ENCODE measurements at places on chromosomes 12 and 14. TPM values are rescaled to one million over a fixed set of nuclear protein-coding genes. Genes with fewer than 3 reads are reported as not detected.

The RERGL gene
- total RNA-seq, result not detected

The TAC3 gene
- not detected for total RNA-seq

The RAP1B gene
- 290 TPM for total RNA-seq

The KLRG1 gene
- 12.8 TPM for total RNA-seq

DNA sequence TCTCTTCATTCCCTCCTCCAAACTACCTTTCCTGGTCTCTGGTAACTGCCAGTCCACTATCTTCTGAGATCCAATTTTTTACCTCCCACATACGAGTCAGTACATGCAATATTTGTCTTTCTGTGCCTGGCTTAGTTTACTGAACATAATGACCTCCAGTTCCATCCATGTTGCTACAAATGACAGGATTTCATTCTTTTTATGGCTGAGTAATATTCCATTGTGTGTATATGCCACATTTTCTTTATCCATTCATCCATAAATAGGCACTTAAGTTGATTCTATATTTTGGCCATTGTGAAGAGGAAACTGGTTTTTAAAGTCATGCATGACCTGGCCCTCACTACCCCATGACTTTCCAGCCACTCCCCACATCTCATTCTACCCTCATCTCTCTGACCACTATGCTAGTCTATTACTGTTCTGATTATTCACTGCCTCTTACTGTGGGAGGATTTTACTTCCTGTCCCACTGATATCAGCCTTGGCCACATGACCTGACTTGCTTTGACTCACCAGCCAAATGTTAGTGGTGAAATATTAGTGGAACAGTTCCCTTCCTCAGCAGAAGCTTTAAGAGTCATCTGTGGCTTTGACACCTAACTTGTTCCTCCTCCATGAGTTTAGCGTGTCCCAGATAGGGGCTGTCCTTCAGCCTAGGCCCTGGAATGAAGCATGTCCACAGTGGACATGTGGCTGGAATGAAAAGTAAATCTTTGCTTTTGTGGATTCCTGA is 52.2 kb downstream of the GOLGA5 start:
- H3K27me3 ChIP-seq, result no peaks in the 10 kb centered on the region
- H3K36me3 ChIP-seq, result peaks cover 19% of the 10 kb centered on the region
- DNase-seq, result peak; percentile 41
- peak overlapping the region; percentile 19 for H3K27ac ChIP-seq
- H3K4me1 ChIP-seq, result peaks cover 40% of the 10 kb centered on the region

The SRRM4 gene
- not detected for total RNA-seq

GRCh38 chr14:94398182-94398479 is 9.7 kb upstream of the SERPINA1 start:
- H3K4me1 ChIP-seq, result peaks cover 12% of the 10 kb centered on the region
- peaks cover 7% of the 10 kb centered on the region for H3K27me3 ChIP-seq
- no peak overlapping the region for H3K27ac ChIP-seq
- no peak for DNase-seq
- no peaks in the 10 kb centered on the region for H3K36me3 ChIP-seq

- H3K4me3 ChIP-seq, result no peak overlapping the region
- no peak overlapping the region for H3K27ac ChIP-seq
- no peaks in the 10 kb centered on the region for H3K27me3 ChIP-seq
- no peaks in the 10 kb centered on the region for H3K36me3 ChIP-seq
These were observed 10.9 kb upstream of the TC2N start for GRCh38 chr14:91878274-91878673.

DNA sequence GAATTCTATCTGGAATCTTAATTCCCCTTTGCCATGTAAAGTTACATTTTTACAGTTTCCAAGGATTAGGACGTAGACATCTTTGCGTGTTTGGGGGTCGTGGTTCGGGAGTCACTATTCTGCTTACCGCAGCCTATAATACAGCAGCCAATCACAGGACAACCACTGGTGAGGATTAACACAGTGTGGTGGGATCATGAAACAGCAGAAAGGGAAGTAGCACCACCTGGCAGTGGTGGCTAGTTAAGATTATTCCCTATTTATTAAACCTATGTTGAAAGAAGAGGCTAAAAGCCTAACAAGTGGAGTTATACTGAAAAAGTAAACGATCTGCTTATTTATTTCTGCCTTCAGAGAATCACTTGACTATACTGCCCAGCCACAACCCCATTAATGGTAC is 71.7 kb downstream of the IPO8 start:
- DNase-seq, result no peak
- H3K27ac ChIP-seq, result no peak overlapping the region
- H3K4me1 ChIP-seq, result peaks cover 7% of the 10 kb centered on the region
- no peaks in the 10 kb centered on the region for H3K27me3 ChIP-seq

GRCh38 chr12:59808317-59808910 is 212.6 kb downstream of the SLC16A7 start:
- no peaks in the 10 kb centered on the region for H3K4me1 ChIP-seq
- no peaks in the 10 kb centered on the region for H3K36me3 ChIP-seq
- H3K4me3 ChIP-seq, result no peak overlapping the region
- no peak overlapping the region for H3K27ac ChIP-seq
- peaks cover 2% of the 10 kb centered on the region for H3K27me3 ChIP-seq

GRCh38 chr12:55420307-55420962 is 5.6 kb upstream of the OR6C76 start:
- no peak overlapping the region for H3K27ac ChIP-seq
- no peak overlapping the region for H3K4me3 ChIP-seq
- H3K4me1 ChIP-seq, result no peaks in the 10 kb centered on the region
- peaks cover 30% of the 10 kb centered on the region for H3K27me3 ChIP-seq
- no peaks in the 10 kb centered on the region for H3K36me3 ChIP-seq
- DNase-seq, result no peak

- no peak overlapping the region for H3K4me3 ChIP-seq
- DNase-seq, result no peak
- peaks cover 4% of the 10 kb centered on the region for H3K27me3 ChIP-seq
- no peaks in the 10 kb centered on the region for H3K36me3 ChIP-seq
These were observed 68.1 kb upstream of the KRR1 start for GRCh38 chr12:75579552-75579951.

DNA sequence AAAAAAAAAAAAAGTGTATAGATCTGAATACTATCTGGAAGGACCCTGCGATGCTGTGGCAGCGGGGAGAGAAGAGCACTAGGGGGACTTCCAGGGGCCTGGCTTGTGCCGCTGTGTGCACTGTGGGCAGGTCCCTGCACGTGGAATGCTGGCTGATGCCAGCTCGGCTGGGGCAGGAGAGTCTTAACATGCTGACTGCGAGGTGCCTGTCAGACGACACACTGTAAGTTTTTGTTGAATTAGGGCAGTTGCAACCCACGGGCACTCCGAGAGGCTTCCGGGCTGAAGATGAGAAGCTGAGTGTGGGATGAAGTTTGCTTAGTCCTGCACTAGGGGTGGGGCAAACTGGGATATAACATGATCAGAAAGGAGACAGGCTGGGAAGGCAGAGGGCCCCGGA is 10.7 kb downstream of the GLT1D1 start:
- no peak for DNase-seq
- no peaks in the 10 kb centered on the region for H3K36me3 ChIP-seq
- no peaks in the 10 kb centered on the region for H3K4me1 ChIP-seq
- no peak overlapping the region for H3K4me3 ChIP-seq
- no peaks in the 10 kb centered on the region for H3K27me3 ChIP-seq

Data from activated CD4-positive, alpha-beta memory T cell treated with anti-CD3 and anti-CD28 coated beads, Interleukin-2, amount 10 ng/mL, durations not matched to agents 7 days and 5 days (primary cell).